ENCODE measurements at places on chromosomes 7 and 10. TPM values are rescaled to one million over a fixed set of nuclear protein-coding genes. Genes with fewer than 3 reads are reported as not detected.

- DNase-seq, result no peak
These were observed at the start of gene PRTFDC1 for GRCh38 chr10:24952143-24952706. Gene PRTFDC1, minus strand, starts transcription at chr10:24952606. Its CDS starts 31 bp downstream, at chr10:24952575.

ARHGEF5 gene
- 44.2 TPM for total RNA-seq

- no peak for DNase-seq
These were observed 315.7 kb downstream of the THSD7A start for GRCh38 chr7:11516328-11516727.

DNA sequence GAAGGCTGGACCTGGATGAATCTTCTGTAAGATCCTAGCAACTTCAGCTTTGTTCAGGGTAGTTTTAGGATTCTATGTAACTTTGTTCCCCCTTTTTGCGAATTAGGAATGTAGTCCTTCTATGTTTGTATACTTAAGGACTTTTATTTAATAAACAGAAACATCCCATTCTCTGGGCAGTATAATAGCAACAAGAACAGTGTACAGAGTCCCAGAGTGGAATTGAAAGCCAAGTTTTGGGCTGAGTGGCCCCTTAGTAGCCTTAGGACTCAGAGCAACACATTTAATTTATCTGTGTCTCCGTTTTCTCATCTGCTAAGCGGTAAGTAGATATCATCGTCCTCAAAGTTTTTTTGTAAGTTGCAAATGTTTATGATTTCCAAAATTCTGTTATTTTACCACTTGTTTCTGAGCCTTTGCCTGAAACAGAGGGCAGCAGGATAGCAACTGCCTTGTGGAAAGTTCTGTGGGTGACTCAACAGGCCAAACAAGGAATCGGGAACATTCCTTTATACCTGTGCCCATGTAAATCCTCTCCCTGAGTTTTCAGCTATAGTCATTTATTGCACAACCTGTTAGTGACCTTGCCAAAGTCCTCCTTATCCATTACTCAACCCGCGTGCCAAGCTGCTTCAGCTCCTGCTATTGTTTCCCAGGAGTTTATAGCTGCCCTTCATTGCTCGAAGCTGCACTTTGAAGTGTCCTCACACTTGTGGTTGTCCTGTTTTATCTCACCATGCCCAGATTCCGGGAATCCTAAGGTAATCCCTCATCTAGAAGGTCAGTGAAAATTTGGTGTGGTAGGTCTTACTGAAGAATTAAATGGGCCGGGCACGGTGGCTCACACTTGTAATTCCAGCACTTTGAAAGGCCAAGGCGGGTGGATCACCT is 199.1 kb upstream of the AHR start:
- DNase-seq, result peak; percentile 69

DNA sequence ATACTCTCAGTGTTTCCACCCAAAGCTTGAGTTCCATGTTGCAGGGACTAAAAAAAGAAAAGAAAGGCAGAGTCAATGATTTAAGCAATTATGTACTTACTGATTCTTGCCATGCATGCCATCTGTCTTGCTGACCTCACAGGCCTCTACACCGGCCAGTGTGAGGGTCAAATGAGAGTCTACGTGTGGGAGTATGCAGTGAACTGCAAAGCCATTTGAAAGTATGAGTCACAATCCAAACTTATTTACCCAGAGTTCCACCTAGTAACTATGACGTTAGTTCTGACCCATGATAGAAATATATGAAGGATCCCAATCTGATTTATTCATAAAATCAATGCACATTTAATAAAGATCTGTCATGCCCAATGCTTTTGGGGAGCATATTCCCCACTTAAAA is 26.5 kb downstream of the PDE1C start:
- DNase-seq, result no peak

GRCh38 chr10:17795813-17796594 is 13.1 kb upstream of the MRC1 start:
- no peak for DNase-seq

DNA sequence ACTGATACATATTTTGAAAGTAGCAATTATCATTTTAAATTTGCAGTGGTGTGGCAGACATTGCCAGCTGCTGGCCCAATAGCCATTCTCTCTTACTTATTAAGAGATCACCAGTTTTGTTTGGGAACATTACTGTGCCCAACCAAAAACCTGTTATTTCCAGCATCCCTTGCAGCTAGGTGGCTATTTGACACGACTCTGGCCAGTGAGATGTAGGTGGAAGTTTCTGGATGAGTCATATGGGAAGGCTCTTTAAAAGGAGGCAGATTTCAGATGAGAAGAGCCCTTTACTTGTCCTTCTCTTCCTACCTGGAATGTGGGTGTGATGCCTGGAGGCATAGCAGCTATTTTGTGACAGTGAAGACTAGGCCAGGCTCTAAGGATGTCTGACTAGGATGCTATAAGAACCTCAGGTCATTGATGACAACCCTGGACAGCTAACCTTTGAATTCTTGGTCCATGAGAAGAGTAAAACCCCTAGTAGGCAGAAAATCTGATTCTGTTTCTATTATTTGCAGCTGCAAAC is 77.9 kb downstream of the CARD11 start:
- DNase-seq, result no peak

- no peak for DNase-seq
These were observed 133.1 kb upstream of the NPVF start for GRCh38 chr7:25361387-25361786.

DNA sequence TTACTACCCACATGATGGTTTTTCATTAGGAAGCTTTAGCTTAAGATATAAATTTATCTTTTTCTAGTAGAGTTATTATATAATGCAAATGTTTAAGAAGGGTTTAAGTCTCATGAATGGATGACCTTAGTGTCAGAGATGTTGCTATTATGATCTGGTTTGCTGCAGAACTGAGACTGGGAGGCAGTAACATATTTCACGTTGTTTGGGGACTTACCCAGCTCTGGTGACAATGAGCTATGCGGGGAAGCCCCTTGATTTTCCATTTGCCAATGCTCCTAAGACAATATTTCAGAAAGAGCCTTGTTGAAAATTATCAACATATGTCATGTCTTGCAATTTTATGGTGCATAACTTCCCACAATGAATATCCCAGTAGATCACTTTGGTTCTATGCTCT is 754.6 kb downstream of the REEP3 start:
- DNase-seq, result no peak

DNA sequence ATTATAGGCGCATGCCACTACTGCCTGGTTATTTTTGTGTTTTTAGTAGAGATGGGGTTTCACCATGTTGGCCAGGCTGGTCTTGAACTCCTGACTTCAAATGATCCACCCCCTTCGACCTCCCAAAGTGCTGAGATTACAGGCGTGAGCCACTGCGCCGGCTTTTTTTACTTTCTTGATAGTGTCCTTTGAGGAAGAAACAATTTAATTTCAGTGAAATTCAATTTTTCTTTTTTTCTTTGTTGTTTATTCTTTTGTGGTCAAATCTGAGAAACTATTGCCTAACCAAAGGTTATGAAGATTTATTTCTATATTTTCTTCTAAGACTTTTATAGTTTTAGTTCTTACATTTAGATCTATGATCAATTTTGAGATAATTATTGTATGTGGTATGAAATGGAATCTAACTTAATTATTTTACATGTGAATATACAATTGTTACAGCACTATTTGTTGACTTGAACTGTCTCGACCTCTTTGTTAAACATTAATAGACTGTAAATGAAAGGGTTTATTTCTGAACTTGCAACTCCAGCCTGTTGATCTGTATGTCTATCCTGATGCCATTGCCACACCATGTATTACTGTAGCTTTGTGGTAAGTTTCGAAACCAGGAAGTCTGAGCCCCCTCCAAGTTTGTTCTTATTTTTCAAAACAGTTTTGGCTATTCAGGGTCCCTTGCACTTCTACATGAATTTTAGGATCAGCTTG is 19.8 kb upstream of the RASSF4 start:
- no peak for DNase-seq

DNA sequence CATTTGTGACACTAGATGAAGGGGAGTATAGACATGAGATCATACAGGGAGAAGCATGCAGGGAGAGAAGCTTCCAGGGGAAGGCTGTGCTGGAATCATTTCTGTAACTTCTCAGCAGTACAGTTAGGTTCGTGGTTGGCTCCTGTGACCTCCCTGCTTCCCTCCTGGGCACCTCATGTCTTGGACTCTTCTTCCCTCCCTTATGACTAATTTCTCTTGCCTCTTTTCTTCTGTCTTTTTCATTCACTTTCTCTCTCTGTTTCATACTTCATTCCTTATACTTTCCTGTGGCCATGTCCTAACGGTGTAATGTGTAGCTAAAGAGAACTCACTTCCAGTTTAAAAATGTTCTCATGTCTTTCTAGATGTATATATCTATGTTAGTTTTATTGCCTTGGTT is 19.1 kb upstream of the HKDC1 start:
- no peak for DNase-seq

DNA sequence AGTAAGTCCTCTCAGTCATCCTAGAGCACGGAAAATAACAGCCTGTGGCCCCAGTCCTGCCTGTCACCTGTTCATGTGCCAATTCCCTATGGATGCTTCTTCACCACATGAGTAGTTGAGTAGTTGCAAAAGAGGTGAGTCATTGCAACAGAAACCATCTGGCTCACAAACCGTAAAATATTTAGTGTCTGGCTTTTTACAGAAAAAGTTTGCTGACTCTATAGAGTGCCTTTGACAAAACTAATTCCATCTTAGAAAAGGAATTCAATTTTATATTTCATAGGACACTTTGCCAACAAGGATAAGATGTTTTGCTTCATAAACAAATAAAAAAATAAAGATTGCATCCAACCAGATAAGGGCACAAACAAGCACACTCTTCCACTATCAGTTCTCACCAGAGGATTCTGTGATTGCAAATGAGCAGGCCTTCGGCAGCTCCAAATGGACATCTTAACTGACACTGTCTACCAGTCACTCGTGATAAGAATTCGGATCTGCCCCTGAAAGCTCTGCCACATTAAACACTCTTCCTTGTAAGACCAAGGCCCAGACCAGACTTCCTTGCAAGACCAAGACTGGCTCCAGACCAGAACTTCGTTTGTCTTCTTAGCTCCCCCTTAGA is 242.7 kb upstream of the SEMA3C start:
- DNase-seq, result peak; percentile 75

DNA sequence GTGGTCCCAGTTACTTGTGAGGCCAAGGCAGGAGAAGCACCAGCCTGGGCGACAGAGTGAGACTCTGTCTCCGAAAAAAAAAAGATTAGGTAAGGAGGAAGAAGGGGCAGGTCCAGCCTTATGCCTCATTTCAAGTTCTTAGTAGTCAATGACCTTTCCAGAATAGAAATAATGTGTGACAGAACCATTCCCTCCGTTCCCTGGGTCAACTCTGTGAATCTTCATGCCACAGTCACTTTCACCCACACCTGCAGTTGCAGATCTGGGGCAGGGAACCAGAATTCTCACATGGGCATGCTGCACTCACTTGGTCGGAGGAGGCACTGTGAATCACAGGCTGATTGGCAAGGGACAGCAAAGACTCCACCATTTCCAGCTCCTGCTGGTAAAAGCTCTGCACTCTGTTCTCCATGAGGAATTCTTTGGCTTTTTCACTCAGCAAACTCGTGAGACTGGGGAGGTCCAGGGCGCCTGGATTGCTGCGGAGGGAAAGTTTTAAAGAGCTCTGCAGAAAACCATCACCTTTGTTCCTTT is 20.7 kb downstream of the STN1 start:
- no peak for DNase-seq

DNA sequence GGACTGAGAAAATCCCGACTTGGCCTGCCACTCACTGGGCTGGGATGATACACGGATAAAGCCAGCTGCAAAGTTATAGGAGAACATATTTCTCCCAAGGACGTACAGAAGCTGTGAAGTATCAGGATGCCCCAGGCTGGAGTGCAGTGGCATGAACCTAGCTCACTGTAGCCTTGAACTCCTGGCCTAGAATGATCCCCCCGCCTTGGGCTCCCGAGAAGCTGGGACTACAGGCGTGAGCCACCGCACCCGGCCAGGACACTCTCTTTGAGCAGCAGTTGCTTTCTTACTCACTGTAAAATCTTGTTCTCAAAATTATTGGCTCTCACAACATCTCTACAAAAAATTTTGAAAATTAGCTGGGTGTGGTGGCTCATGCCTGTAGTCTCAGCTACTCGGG is 50.4 kb downstream of the CLEC2L start:
- DNase-seq, result no peak

GRCh38 chr7:74332373-74333176 is 43.4 kb downstream of the CLIP2 start:
- no peak for DNase-seq

CYP2C19 gene
- not detected for total RNA-seq

DNA sequence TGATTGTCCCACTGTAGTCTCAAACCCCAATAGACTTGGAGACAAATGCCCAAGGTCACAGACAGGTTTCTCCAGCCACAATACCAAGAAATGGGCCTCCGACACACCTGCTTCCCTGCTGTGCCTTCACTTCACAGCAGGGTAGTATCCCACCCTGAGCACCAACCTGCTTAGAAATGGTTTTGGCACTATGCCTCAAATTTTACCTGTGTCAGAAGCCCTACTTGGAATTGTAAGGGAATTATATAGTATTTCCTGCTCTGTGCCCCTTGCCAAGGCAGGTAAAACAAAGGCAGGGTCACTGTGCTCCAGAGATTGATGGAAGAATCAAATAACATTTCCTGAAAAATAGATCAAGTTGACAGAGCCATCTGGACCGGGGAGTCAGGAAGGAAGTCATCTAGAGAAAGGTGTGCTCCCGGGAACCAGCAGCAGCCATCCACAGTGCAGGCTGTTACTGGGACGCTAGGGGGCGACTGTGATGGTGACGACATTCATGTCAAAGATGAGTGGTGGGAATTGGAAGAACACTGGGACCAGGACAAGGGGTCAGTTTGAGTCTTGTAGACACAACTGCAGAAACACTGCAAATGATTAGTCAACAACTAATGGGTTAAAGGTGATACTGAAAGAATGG is 117.8 kb upstream of the AKR1E2 start:
- no peak for DNase-seq

- no peak for DNase-seq
These were observed 278.0 kb upstream of the KLF14 start for GRCh38 chr7:131011976-131012375.

CDH23 gene
- not detected for total RNA-seq

DNA sequence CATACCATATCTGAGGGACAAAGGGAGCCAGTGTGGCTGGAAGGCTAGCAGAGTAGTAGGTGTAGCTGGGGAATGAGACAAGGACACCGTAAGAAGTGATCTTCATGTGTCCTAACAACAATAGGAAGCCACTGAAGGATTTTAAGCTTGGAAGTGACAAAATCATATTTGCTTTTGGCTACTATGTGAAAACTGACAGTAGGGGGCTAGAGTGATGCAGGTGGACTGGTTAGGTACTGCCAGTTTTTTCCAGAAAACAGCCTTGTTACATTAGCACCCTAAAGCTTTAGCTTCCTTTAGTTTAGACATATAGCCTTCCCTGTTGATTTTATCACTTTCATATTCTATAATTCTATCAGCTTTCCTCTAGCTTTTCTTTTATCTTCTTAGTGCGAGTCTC is 637.1 kb downstream of the ANKRD7 start:
- DNase-seq, result no peak

- DNase-seq, result no peak
These were observed 200.0 kb downstream of the ZMYND11 start for GRCh38 chr10:335151-335800.

DNA sequence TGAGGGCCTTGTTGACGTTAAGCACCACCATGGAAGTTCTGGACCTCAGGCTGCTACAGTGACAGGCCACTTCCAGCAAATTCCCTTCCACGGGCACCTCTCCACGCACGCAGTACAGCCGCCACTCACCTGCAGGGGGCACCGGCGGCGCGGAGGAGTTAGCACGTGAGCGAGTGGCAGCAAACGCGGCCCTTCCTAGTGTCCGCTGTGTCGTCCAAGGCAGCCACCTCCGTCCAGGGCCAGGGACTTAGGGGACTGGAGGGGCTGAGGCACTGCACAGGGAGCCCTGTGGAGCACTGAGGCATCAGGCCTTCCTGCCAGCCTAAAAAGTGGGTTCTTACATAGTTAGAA is 164.4 kb downstream of the SVIL start:
- no peak for DNase-seq

KIAA1549 gene
- 3.9 TPM for total RNA-seq

TBX20 gene
- not detected for total RNA-seq

GNAT3 gene
- not detected for total RNA-seq
